ENCODE measurements at places on chromosomes 2 and 18. TPM values are rescaled to one million over a fixed set of nuclear protein-coding genes. Genes with fewer than 3 reads are reported as not detected.

SNRNP200 gene
- 50.1 TPM for total RNA-seq

TANC1 gene
- total RNA-seq, result 56.2 TPM

CCBE1 gene
- 3.9 TPM for total RNA-seq

ACADL gene
- total RNA-seq, result 0.73 TPM

GRCh38 chr2:160144280-160144990 is 55.6 kb downstream of the ITGB6 start:
- DNase-seq, result no peak

DNA sequence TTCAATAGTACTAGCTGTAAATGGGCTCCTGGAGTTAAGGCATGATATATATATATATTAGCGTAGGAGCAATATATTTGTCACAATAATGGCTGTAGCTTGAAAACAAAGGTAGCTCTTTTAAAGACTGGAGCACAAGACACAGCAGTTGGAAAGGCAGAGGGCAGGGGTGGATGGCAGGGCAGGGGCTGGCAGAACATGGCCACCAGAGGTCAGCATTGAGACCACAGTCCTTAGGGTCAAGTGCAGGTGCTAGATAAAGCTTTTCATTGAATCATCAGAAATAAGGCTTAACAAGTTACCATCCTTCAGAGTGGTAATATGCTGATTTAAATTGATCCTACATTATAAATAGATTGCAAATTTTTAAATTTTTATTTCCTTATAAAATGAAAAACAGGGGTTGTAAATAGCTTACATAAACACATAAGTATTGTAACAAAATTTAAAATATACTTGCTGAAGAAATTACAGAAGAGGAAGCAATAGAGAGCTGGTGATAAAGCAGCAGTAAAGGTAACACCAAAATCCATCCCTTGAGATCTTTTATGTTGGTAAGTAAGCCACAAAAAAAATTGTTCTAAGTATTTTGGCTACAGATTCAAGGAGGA is 161.2 kb upstream of the PIEZO2 start:
- peak; percentile 56 for DNase-seq

DNA sequence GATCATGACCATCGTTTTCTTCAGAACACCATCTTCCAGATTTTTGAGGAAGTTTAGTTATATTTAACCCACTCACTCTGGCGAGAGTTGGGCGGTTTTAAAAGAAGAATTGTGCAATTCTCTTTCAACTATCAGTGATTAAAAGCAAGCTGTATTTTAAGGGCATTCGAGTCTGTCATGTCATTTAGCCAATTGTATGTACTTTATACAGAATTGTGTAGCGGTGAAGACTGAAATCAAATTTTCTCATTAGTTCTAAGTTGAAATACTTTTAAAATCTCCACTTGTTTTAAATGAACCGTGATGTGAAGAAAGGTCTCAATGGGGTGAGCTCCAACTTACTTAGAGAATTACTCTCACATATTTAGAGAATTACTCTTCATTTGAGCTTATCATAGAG is 214.6 kb upstream of the DTNA start:
- no peak for DNase-seq

GRCh38 chr2:83054751-83055150 is 1404.3 kb downstream of the SUCLG1 start:
- DNase-seq, result no peak

GRCh38 chr2:69604836-69605235 is 38.7 kb downstream of the AAK1 start:
- DNase-seq, result no peak

- DNase-seq, result no peak
Observed at GRCh38 chr2:119435081-119435952, 3.7 kb downstream of the TMEM37 start.

- DNase-seq, result no peak
Observed at GRCh38 chr2:190996338-190996946, 17.5 kb downstream of the STAT1 start.

DNA sequence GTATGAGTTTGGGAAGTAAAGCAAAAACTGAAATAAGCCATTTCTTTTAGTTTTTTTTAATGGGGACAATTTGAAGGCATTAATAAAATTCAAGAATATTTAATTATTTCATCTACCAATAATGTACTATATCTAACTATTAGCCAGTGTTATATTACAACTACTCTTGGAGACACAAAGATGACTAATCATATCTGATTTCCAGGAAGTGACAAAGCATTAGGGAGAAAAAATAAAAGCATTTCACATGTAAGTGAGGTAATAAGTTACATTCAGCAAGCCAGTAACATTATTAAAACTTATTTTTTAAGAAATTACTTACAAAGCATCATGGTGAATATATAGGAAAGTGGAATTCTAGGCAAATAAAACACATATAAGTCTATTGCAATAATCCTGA is 781.3 kb upstream of the NRXN1 start:
- DNase-seq, result no peak

DNA sequence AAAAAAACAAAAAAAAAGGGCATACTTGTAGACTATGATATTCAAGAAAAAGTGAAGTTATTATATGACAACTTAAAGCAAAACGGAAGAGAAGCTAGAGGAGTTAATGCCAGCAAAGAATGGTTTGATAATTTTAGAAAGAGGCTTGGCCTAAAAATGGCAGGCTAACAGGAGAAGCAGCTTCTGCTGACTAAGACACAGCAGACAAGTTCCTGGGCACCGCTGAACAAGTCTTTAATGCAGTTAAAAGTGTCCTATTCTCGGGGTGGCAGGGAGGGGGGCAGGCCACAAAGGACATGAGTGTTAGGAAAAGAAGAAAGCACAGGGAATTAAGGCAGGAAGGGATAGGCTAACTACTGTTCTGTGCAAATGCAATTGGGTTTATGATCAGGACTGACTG is 50.3 kb upstream of the GAREM2 start:
- DNase-seq, result no peak

DNA sequence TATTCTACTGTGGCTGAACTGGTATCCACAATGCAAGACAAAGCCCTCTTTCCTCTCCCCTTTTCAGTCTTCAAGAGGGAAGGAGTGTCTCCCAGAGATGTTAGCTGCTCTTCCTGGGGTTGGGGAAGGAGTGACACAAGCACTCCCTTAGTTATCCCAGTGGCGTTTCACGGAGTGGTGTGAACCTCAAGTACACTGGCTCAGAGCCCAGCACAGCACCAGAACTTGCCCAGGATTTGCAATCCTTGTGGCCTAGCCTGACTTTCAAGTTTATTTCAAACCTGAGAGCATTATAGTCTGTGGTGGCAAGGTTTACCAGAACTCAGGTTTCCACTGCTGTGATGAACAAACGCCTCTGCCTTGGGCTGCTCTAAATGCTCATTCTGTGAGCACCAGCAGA is 162.5 kb downstream of the CCDC102B start:
- peak; percentile 22 for DNase-seq

- DNase-seq, result no peak
Observed at GRCh38 chr2:190107409-190107808, 44.9 kb upstream of the MSTN start.

GRCh38 chr18:79625924-79626561 is 53.6 kb upstream of the CTDP1 start:
- DNase-seq, result no peak

DNA sequence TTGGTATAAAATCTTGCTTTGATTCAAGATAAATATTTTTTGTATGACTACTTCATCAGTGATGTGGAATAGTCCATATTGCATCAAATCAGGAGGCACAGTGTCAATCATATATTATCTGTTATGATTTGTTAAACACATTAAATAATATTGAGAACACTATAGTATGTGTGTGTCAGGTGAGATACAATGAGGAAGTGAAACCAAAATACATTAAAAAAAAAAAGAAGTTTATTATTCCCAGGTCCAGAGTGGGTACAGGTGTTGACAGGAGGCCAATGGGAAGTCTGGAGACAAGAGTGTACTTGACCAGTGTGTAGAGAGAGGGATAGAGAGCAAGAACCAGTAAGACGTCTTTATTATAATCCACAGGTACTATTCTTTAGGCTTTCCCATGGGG is 292.6 kb downstream of the FSIP2 start:
- no peak for DNase-seq

GRCh38 chr2:184927040-184927439 is 328.7 kb downstream of the ZNF804A start:
- no peak for DNase-seq

GRCh38 chr2:169129703-169130243 is 60.4 kb downstream of the DHRS9 start:
- no peak for DNase-seq

GRCh38 chr2:153786016-153786415 is 85.7 kb upstream of the GALNT13 start:
- DNase-seq, result no peak

DNA sequence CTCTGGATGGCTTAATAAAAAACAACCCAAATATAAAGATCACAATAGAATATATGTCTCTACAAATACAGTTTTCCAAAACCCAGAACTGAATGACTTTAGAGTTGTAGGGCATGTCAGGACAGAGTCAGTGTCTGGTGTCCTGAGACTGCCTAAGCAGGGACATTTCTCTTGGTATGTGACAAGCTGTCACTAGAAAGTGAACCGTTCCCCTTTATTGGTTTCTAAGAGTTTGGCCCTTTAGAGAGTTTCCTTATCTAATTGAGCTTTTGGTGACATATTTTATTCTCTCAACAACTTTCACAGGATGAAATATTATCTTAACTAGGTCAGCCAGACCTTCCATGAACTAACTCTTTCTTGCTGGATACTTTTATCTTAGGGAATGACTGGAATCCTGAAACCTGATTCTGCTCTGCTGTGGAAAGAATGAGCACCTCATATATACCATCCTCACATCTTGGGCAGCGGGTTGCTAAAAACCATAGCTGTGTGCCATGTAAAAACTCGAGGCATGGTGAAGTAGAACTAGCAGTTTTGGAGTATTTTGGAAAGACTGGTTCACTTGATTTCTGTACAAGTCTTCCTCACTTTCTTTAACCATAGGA is 54.8 kb downstream of the CAVIN2 start:
- no peak for DNase-seq

- peak; percentile 13 for DNase-seq
Observed at GRCh38 chr2:218022851-218023530, 20.2 kb upstream of the TNS1 start.

GRCh38 chr2:157606534-157606933 is 22.1 kb downstream of the ACVR1C start:
- no peak for DNase-seq

DNA sequence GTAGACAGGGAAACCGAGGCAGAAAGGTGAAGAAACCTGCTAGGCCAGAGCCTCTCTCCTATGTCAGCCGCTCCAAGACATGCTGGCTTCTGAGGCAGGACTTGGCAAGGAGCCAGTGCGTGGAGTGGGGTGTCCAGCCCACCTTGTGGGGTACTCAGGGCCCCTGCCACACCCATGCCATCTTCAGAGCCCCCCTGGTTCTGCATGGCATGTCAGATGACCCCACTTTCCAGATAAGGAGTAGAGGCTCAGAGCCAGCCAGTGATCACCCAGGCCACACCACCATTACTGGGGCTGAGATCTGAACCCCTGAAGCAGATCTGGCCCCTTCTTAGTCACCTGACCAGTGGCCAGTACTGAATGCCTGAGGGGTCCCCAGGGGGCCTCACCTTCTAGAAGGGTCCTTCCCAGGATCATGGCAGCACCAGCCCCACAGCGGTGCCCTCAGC is 14.7 kb downstream of the CROCC2 start:
- peak; percentile 38 for DNase-seq

- no peak for DNase-seq
Observed at GRCh38 chr2:239305771-239306170, 95.0 kb downstream of the HDAC4 start.

- DNase-seq, result no peak
Observed at GRCh38 chr18:10775026-10775425, 249.2 kb downstream of the NAPG start.

DNA sequence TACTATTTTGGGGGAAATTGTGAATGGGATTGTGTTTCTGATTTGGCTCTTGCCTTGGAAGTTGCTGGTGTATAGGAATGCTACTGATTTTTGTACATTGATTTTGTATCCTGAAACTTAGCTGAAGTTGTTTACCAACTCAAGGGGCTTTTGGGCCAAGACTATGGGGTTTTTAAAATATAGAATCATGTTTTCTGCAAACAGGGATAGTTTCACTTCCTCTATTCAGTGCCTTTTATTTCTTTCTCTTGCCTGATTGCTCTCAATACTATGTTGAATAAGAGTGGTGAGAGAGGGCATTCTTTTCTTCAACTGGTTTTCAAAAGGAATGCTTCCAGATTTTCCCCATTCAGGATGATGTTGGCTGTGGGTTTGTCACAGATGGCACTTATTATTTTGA is 1383.8 kb upstream of the ACVR2A start:
- no peak for DNase-seq

Measured in Right ventricle myocardium superior (tissue), 1 donor.